Stimulated activated naive B cell treated with anti-CD40 and anti-IgM and Interleukin-4, amounts not matched to agents 10 μg/mL and 1 μg/mL and 100 μg/mL, for 72 hours (primary cell): ENCODE measurements at places on chromosomes 1 and 21.

DNA sequence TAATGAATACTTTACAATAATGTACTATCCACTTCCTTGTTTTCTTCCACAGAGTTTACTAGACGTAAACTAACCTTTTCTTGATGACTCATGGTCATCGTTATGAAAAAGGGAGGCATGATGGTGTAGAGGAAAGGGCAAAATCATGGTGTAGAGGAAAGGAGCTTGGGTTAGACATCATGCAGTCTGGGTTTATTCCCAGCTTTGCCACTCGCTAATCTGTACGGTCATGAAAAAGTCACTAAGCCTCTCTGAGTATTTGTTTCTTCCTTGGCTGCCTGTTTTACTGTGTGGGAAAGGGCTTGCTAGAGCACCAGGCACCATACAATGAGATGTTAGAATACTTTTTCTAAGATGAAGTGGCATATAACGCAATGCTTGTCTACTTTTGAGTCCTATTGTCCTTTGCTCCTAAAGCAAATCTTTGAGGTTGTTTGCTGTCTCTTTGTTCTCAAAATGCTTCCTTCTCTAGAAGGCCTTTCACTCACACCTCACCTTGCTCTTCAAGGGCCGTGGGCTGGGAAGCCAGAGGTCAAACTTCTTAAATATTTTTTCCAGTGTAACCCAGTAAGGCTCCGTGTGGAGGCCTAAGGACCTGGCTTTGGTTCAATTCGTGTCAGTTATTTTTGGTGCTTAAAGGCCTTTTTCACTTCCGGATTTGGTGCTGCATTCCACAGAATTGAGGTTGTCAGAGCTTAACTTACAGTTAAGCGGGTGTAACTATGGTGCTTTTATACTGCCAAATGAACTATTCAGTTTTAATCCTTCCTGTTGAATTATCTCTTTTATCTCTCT lies 9.9 kb upstream of the ETV3 start:
- no peak for DNase-seq

DNA sequence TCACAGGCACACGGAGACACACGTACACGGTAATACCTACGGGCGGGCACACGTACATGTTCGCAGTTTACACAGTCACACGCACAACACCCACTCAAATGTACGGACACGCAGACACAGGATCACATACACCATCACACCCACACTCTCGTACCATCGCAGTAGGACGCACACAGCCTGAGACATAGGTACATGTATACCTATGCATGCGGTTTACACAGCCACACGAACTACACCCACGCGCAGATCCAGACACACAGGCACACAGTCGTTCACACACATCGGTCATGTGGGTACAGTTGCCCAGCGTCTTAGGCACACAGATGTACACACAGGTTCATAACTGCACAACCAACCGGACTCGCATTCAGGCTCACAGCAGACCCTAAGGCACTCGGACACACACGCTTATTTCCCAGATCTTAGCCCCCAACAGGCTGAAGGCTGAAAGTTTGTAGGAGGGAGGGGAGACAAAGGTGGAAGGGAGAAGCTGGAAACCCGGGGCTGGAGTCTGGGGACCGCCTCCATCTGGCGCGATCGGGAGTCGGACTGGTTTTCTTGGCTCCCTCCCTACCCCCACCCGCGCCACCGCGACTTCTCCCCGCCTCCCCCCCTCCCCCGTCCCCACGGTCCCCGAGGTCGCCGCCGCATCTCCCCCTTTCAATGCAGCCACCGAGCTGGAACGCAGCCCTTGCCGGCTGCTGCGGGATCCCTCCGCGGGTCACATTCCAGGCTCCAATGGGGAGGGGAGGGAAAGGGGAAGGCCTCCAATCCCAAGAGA lies 51.9 kb upstream of the SYNC start:
- peak; percentile 46 for DNase-seq

DNA sequence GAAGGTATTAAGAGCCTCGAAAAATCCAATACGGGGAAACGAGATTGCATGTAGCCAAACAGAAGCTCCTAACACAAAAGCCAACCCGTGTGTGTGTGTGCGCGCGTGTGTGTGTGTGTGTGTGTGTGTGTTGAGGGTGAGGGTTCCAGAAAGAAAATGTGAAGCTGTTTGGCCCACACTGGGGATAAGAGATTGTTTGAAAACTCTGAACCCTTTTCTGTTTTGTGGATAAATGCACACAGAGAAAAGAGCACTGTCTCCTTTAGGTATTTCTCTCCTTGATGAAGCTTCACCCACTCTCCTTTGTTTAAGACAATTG lies 1.9 kb downstream of the WLS start:
- DNase-seq = no peak

DNA sequence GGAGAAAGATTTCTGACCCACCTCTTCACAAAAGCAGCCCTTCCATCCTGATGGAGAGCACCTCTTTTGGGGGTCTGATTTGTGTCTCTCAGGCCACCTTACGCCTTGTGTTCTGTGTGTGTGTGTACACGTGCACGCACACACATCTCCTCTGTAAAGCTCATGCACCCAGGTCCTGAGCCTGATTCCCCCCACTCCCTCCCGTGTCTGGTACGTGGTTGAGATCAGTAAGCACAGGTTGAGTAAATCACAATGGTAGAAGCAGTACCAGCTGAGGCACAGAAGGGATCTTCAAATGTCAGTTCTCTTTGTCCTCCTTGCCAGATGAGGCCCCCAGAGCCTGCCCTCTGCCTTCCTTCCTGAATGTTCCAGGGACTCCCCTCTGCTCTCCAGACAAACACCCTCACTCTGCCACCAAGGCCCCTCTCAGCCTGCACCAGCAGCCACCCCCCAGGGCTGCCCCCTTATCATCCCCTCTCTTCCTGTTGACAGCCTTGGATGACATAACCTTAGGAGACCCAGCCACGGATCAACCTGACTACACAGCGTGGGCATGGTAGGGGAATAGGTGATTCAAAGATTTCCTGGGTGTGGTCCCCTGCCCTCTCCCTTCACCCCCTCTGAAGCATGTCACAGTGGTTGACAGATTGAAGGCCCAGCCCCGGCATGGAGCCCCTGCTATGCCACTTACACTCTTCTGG lies 112.8 kb downstream of the HIVEP3 start:
- DNase-seq = no peak

DNA sequence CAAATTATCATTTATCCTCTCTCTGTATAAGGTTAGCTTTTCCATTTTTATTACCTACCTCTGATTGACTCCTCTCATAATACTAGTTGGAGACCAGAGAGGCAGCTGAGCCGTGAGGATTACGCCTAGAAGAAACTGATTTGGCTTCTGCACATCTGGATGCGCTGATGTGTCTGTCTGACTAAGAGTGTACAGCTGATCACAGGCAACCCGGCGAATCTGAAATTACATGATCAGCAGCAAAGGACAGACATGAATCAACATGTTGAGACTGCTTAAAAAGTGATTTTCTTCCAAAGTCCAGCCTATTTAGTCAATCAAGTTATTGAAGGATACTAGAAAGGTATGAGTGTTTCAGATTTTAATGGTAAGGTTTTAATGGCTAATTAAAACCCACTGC lies 81.2 kb downstream of the PCSK9 start:
- no peak for DNase-seq

GRCh38 chr1:33736496-33736895 lies 127.4 kb upstream of the HMGB4 start:
- DNase-seq = no peak

DNA sequence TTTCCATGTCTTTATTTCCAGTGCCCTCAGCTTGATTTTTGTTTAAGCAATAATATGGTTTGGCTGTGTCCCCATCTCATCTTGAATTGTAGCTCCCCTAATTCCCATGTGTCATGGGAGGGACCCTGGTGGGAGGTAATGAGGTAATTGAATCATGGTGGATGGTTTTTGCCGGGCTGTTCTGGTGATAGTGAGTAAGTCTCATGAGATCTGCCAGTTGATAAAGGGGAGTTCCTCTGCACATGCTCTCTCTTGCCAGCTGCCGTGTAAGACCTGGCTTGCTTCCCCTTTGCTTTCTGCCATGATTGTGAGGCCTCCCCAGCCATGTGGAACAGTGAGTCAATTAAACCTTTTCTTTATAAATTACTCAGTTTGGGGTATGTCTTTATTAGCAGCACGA lies 559.6 kb upstream of the ADAMTS5 start:
- DNase-seq = no peak

DNA sequence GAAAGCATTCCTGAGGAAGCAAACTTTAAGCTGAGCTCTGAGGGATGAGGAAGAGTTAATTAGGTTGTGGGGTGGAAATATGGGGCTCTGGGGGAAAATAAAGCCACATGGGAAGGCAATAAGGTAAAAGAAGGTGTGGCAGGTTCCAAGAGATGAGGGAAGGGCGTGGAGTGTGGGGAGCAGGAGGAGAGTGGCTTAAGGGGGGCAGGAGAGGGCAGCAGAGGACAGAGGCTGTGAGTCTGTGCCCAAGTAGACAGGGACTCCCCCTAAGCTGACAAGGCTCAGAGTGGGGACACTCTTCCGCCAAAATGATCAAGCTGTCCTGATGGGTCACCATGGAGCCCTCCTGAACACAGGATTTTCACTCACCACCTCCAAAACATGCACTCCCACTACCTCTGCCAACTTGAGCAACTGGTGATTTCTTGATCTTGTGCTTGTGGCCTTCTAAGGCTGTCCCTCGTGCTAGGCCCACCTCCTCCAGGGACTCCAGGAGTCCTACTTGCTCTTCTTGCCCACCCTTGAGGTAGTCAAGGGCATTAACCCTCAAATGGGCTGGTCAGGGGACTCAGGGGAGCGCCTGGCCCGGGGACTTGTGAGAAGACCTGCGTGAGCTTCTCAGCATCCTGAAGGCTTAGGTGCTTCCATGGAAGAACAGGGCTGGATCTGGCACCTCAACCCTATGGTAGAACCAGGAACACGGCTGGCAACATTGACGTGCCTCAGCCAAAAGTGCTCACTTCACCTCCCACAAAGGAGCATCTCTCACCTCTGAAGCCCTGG lies 23.4 kb downstream of the DMAP1 start:
- DNase-seq = no peak

GRCh38 chr1:97170300-97170699 lies 448.7 kb downstream of the PTBP2 start:
- no peak for DNase-seq

DNA sequence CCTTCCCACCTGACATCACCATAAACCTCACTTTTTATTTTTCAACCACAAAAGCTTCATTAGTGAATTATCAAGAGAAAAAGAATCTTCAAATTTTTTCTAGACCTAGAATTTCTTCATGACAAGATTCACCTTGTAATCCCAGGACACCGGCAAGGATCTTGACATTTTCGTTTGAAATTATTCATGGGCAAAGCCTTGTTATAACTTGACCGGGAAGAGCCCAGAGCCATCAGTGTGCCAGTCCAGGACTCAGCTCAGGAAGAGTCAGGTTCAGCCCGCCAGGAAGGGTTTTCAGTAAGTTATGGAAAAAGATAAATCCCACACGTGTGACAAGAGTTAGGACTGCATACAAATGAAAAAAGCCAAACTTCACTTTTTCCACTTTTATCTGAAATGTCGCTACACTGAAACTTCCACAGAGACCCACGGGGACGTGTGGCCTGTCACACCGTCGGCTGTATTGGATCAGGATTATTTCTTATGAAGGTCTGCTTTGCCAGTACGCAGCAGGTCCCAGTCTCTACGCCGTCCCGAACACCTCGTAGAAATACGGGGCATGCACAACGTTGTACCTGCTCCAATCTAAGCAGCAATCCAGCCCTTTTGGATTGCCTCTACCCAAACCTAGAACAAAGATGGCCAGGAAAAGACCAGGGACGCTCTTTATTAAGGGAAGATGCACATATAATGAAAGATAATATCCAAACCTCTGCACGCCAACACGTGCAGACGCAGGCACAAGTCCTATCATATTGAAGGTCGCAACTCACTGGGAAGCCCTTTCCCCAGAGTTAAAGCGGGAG lies 916 bp downstream of the F3 start:
- no peak for DNase-seq

GRCh38 chr21:44511219-44511937 lies 28.6 kb downstream of the KRTAP10-1 start:
- DNase-seq = no peak

DNA sequence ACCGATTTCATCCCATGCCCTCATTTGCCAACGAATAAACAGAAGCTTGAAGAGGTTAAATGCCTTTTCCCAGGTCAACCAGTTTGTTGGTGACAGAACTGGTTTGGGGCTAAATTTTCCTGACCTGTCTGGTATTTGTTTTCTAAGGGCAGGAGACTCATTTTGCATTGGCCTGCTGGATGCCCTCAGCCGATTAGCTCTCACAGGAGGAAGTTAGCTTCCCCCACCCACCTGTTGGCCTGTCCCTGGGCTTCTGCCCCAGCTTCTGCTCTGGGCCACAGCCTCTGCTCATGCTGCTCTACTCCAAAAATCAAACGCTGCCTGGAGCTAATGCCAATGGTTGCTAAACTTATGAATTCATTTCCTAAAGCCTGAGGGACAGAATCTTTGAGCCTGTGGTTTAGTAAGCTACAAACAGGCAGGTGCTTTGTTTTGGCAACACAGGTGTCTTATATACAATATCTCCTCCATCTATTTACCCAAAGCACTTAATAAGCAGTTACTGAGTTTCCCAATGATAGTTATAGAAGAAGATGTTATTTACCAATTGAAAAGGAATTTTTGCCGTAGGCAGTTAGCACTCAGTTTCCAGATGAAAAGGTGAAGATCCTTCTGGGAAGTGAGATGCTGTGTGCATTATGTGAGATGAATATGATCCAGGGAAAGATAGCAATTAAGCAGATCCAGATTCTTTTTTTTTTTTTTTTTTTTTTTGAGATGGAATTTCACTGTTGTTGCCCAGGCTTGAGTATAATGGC lies 82.3 kb downstream of the TM2D1 start:
- DNase-seq = no peak

- no peak for DNase-seq
Measured at GRCh38 chr1:60732977-60733401, 349.4 kb upstream of the NFIA start.

- DNase-seq = no peak
Measured at GRCh38 chr1:168454211-168454815, 89.5 kb downstream of the XCL2 start.

DNA sequence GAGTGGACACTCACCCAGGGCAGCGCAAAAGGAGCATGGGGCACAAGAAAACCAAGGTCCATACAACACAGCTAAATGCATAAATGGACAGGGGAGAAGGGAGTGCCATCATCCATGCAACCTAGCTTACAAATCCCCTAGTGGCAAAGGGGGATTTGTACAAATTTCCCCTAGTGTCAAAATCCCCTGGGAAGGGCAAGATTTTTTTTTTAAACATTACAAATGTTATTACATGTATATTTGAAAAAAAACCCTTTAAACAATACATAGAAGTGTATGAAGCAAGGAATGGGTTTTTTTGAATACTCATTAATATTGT lies 89.6 kb upstream of the IVNS1ABP start:
- no peak for DNase-seq

DNA sequence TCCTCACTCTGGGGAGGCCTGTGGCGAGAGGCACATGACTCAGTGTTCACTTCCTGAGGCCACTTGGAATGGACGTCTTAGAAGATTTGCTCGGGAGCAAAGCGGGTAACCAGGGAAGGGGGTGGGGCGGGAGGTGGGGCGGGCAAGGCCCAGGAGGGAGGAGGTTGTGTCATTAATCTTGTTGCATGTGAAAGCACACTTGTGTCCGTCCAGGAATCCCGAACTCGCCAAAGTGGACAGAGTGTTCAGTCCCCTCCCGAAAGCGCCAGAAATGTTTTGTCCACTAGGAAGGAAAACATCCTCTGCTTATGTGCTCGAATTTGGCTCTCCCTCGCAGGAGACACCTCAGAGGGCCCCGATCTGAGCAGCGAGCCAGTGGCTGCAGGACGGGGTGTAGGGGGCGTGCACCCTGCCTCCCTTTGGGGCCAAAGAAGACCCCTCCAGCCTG lies 84.2 kb downstream of the SPSB1 start:
- DNase-seq = no peak
